ENCODE measurements at places on chromosomes 12 and 14. TPM values are rescaled to one million over a fixed set of nuclear protein-coding genes. Genes with fewer than 3 reads are reported as not detected.

DNA sequence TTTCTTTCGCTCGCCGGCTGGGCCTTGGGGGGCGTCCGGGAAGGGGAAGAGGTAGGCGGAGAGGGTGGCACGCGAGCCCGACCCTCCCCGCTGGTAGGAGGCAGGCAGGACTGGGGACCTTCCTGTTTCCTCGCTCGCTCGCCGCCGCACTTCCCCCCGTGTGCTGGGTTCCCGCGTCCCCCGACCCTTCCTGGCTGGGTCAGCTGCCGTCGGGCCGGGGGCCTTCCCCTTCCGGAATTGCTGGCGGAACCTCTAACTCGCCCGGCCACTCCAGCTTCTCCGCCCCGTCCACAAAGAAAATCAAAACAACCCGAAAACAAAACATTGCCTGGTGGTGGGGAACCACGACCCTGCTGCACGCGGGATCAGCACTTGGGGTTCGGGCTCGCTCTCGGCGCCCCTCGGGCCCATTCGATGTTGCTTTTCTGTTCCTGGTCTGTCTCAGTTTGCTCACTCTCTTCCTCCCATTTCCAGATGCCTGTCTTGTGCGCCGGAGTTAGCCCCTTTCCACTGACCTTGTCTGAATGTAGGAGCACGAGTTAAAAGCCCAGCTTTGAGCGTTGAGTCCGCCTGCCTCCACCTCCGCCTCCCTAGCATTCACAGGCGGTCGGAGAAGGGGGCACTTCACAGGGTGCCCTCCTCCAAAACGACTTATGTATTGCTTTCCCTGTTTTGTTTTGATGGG is 581 bp downstream of the PAPOLA start:
- peaks cover 27% of the 10 kb centered on the region for H3K36me3 ChIP-seq
- H3K4me3 ChIP-seq, result peak overlapping the region; percentile 89
- H3K27ac ChIP-seq, result peak overlapping the region; percentile 93
- peaks cover 36% of the 10 kb centered on the region for H3K4me1 ChIP-seq
- H3K27me3 ChIP-seq, result no peaks in the 10 kb centered on the region
- peak; percentile 23 for DNase-seq

DNA sequence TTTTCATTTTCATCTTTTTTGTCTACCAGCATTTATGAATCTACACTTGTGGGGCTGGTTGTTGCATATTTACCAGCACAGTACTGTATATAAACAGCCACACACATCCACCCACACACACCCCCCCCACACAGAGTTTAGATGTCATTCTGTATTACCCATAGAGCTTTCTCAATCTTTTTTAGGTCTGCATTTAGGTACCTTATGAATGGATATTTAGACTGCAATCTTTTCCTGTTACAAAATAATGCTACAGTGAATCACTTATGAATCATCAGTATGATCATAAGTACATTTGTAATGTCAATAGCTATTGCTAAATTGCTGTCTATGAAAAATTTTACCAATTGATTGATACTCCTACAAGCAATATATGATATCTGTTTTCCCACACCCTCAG is 67.3 kb upstream of the STK38L start:
- peaks cover 7% of the 10 kb centered on the region for H3K36me3 ChIP-seq
- H3K27me3 ChIP-seq, result peaks cover 2% of the 10 kb centered on the region
- peaks cover 36% of the 10 kb centered on the region for H3K4me1 ChIP-seq
- peak overlapping the region; percentile 15 for H3K27ac ChIP-seq
- H3K4me3 ChIP-seq, result no peak overlapping the region
- DNase-seq, result peak; percentile 67

- H3K36me3 ChIP-seq, result no peaks in the 10 kb centered on the region
- no peaks in the 10 kb centered on the region for H3K27me3 ChIP-seq
- no peak overlapping the region for H3K4me3 ChIP-seq
- peak; percentile 66 for DNase-seq
- peaks cover 25% of the 10 kb centered on the region for H3K4me1 ChIP-seq
- no peak overlapping the region for H3K27ac ChIP-seq
Observed at GRCh38 chr14:24013654-24014514, 25.2 kb downstream of the DHRS4L2 start.

GRCh38 chr14:31457665-31458659 is 656 bp upstream of the DTD2 start:
- DNase-seq, result no peak
- no peaks in the 10 kb centered on the region for H3K36me3 ChIP-seq
- H3K27ac ChIP-seq, result peak overlapping the region; percentile 88

GRCh38 chr12:4856596-4856995 is 53.1 kb upstream of the KCNA1 start:
- H3K27me3 ChIP-seq, result peaks cover 14% of the 10 kb centered on the region
- no peak for DNase-seq
- H3K36me3 ChIP-seq, result no peaks in the 10 kb centered on the region
- no peak overlapping the region for H3K4me3 ChIP-seq

DNA sequence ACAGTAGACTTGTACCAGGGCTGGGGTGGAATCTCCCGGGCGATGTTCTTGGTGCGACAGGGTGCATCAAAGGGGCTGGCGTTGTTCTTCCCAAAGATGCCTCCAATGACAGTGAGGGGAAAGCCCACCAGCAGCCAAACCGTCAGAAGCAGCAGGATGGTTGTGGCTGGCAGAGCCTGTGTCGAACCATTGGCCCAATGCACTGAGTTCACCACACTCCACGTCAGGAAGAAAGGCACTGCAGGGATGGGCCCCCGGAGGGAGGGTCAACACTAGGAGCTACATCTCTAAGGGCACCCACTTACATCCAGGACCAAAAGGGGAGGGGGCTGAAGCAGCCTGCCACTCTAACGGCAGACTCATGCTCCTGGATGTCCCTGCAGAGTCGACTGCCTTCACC is 1.8 kb upstream of the IPO4 start:
- no peak for DNase-seq
- H3K4me1 ChIP-seq, result peaks cover 59% of the 10 kb centered on the region
- H3K36me3 ChIP-seq, result peaks cover 16% of the 10 kb centered on the region

KRT75 gene
- not detected for total RNA-seq

OLR1 gene
- not detected for total RNA-seq

NTS gene
- total RNA-seq, result not detected

Measured in activated naive CD4-positive, alpha-beta T cell treated with anti-CD3 and anti-CD28 coated beads for 36 hours (primary cell).